ENCODE measurements at places on chromosomes 7 and 10.

- DNase-seq, result no peak
These were observed 46.3 kb downstream of the KIAA1549 start for GRCh38 chr7:138934861-138935260.

- DNase-seq, result no peak
These were observed 22.2 kb downstream of the FAM20C start for GRCh38 chr7:214410-215212.

- DNase-seq, result no peak
These were observed 45.0 kb downstream of the ZCCHC24 start for GRCh38 chr10:79400146-79401004.

DNA sequence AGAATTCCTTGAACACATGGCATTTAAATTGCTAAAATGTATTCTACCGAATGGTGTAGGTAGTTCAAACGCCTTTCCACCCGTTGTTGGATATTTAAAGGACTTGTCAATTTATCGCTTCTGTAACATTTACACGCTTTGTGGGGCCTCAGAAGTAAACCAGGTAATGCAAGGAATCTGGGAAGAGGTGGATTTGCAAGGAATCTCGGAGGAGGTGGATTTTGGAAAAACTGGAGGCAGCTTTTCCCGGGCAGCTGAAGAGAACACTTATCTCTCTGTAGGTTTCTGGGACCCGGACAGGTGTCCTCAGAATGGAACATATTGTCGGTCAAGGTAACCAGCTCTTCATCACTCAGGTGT lies 592 bp upstream of the MAPK8 start:
- DNase-seq, result no peak

GRCh38 chr10:100829097-100829870 lies 83.5 kb upstream of the SLF2 start:
- DNase-seq, result no peak

DNA sequence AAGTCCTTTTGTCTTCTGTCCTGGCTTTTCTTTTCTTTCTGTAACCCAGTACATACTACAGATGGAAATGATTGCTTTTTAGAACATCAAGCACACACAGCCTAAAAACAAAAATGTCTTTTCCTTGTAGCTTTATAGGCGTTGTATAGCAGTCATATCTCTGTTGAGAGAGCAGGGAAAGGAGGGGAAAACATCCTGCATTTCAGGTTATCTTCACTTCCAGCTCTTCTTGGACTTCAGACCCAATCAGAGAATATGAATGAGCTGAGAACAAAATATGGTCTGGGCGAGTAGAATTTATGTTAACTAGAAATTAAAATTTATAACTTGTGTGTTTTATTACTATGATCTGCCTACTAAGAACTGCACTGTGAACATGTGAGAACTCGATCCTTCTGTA lies 14.7 kb downstream of the TMEM60 start:
- no peak for DNase-seq

- no peak for DNase-seq
These were observed 4.8 kb downstream of the ADRB1 start for GRCh38 chr10:114048472-114048871.

- no peak for DNase-seq
These were observed 16.0 kb downstream of the GIMAP5 start for GRCh38 chr7:150753239-150753638.

- DNase-seq, result no peak
These were observed 24.1 kb downstream of the AMZ1 start for GRCh38 chr7:2711895-2712675.
